Amniotic epithelial cell (primary cell): ENCODE measurements at places on chromosomes 3 and 15.

- no peak for DNase-seq
Measured at GRCh38 chr15:48427479-48427878, 96.2 kb downstream of the DUT start.

- no peak for DNase-seq
Measured at GRCh38 chr15:77035999-77036471, 34.9 kb downstream of the TSPAN3 start.

GRCh38 chr3:52086461-52086860 is 30.1 kb upstream of the DUSP7 start:
- no peak for DNase-seq

DNA sequence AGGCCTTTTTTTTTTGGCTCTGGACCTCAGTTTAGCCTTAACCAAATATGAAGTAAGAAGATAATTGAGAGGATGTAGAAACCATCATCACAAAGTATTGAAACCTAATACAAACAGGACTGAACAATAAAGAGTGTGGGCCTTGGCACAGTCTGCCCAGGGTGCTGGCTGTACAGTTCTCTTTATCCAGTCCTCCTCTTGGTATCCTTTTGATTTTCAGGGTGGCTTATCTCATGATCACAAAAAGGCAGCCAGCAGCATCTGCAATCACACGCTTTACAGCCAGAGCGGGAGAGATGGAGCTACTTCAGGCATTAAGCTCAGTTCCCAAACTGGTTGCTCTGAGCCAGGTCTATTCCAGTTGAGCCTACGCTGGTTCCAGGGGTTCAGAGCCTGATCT is 239.7 kb downstream of the RPLP1 start:
- no peak for DNase-seq
